Activated gamma-delta T cell (primary cell): ENCODE measurements at places on chromosomes 4 and X.

DNA sequence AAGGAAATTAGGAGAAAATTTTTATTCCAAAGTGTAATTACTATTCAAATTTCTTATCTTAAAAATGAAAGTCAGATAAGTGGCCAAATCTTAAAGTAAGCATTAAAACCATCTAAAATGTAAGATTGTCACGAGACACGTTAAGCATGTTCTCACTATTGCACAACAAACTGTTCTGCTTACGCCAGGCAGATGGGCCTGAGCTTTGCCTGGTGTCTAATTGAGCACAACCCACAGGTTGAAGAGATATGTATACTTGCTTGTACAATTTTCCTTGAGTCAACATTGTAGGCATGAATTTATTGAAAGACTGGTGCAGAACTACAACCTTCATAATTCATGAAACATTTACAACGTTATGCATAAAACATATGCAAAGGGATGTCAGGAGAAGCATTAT lies 3.9 kb downstream of the RNF128 start:
- DNase-seq, result no peak

- no peak for DNase-seq
These were observed 5.9 kb downstream of the NKX1-1 start for GRCh38 chr4:1400191-1400805.

- DNase-seq, result no peak
These were observed 109.0 kb upstream of the AADAT start for GRCh38 chr4:170198747-170199146.

GRCh38 chr4:135269125-135269890 lies 1067.7 kb upstream of the PABPC4L start:
- DNase-seq, result no peak

GRCh38 chr4:130747842-130748241 lies 1651.9 kb downstream of the C4orf33 start:
- no peak for DNase-seq

- no peak for DNase-seq
These were observed 137.0 kb downstream of the CPZ start for GRCh38 chr4:8729408-8730149.

DNA sequence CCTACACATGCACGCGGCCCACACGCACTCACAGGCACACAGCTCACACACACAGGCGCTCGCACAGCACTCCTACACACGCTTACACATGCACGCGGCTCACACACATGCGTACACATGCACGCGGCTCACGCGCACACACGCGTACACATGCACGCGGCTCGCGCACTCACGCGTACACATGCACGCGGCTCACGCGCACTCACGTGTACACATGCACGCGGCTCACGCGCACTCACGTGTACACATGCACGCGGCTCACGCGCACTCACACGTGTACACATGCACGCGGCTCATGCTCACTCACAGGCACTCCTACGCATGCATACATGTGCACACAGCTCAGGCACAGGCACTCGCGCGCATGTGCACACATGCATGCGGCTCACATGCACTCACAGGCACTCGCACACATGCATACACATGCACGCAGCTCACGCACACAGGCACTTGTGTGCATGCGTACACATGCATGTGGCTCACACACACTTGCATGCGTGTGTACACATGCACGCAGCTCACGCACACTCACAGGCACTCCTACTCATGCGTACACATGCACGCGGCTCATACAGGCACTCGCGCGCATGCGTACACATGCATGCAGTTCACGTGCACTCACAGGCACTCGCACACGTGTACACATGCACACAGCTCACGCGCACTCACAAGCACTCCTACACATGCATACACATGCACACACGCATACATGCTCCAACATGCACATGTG lies 44.9 kb downstream of the GAK start:
- DNase-seq, result no peak

DNA sequence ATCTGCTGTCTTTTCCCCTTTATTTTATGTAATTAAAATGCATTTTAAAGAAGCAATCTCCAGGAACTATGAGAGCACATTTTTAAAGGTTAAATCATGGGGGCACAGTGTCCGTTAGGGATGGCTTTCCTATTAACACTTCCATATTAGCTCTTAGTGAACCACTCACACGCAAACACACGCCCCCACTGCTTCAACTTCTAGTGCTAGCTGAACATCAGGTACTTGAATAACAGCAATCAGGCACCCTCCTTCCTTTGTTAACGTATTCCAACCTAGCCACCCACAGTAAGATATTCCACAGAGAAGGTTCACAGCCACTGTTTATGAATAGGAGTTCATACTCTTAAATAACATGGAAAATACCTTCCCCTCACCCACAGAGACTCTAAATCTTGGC lies 9.3 kb downstream of the TMEM255A start:
- DNase-seq, result no peak

- DNase-seq, result no peak
These were observed 22.7 kb downstream of the PSAPL1 start for GRCh38 chr4:7411896-7412553.

- DNase-seq, result no peak
These were observed 59.0 kb downstream of the REELD1 start for GRCh38 chr4:146273204-146273901.

GRCh38 chr4:16239086-16239485 lies 12.8 kb upstream of the TAPT1 start:
- DNase-seq, result no peak

DNA sequence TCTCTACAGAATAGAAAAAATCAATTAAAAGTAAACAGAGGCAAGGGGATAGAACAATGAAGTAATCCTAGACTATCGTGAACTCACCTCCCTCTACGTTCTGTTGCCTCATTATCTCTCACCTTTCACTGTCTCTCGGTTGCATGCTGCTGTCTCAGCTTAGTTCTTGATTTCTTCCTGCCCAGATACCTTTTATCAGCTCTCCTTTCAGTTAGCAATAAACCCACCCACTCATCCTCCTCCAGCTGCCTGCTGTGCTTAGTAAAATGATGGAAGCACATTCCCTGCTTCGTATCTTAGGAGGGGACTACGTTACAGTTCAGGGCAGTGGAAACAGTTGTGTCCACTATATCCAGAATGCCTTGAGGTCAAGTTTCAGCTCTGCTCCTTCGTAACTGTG lies 1709.5 kb upstream of the AGA start:
- no peak for DNase-seq

- no peak for DNase-seq
These were observed 186.5 kb downstream of the RAP1GDS1 start for GRCh38 chr4:98447648-98448047.

DNA sequence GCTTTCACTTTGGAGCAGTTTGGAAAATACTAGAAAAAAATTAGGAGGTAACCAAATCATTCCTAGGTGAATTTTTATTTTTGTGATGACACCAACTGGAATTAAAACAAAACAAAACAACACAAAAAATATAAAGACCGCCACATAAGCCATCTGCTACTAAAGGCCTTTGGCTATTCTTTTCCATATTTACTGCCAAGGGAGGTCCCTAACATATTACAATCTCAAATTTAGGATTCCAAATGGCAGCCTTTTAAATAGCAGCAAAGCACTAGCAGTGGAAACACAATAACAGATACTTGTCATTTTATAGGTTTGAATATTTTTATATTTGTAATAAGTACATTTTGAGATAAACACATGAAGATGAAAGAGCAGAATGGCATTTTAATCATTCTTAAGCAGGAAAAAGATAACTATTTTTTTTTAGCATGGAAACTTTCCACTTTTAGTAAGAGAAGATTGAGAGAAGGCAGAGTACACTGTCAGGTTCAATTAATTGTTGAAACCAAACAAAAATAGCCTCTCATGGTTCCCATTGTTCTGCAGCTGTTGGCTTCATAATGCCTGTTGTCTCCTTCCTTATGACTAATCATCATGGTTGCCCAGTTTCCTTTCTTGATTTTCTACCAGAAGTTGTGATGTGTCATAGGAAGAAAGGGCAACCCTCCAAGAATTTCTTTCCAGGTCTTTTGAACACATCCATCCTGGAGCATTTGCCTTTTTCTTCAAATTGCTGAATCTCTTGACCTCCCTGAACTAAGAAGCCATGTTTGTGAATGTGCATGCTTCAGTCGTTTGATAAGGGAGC lies 219.0 kb upstream of the EMCN start:
- DNase-seq, result no peak

DNA sequence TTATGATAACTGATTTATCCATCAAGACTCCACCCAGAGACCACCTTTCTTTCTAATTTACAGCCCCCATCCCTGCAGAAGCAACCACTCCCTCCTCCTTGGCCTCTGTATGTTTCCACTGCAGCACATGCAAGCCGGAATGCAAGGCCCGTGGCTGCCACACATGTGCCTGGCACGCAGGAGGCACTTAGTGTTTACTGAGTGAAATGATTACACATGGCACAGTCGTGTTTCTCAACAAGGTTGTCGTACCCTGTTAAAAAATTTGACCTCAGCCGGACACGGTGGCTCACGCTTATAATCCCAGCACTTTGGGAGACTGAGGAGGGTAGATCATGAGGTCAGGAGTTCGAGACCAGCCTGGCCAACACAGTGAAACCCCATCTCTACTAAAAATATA lies 104.3 kb downstream of the APBB2 start:
- no peak for DNase-seq

- no peak for DNase-seq
These were observed 204.5 kb downstream of the RELL1 start for GRCh38 chr4:37481547-37482122.
